ENCODE measurements at places on chromosomes 1 and 21. TPM values are rescaled to one million over a fixed set of nuclear protein-coding genes. Genes with fewer than 3 reads are reported as not detected.

Gene CHIT1
- total RNA-seq = not detected

Gene CRNN
- total RNA-seq = not detected

Gene PDC
- not detected for total RNA-seq

Gene APH1A
- 44.6 TPM for total RNA-seq

Gene SV2A
- 3.3 TPM for total RNA-seq

Gene ADAM30
- total RNA-seq = not detected

Gene GRIK3
- 4.4 TPM for total RNA-seq

Gene PTPRF
- total RNA-seq = 78.7 TPM

- no peaks in the 10 kb centered on the region for H3K4me1 ChIP-seq
- no peaks in the 10 kb centered on the region for H3K36me3 ChIP-seq
- no peaks in the 10 kb centered on the region for H3K27me3 ChIP-seq
- no peak overlapping the region for H3K27ac ChIP-seq
- DNase-seq = no peak
- H3K4me3 ChIP-seq = no peak overlapping the region
These were observed 26.4 kb upstream of the CLIC6 start for GRCh38 chr21:34642211-34643075.

DNA sequence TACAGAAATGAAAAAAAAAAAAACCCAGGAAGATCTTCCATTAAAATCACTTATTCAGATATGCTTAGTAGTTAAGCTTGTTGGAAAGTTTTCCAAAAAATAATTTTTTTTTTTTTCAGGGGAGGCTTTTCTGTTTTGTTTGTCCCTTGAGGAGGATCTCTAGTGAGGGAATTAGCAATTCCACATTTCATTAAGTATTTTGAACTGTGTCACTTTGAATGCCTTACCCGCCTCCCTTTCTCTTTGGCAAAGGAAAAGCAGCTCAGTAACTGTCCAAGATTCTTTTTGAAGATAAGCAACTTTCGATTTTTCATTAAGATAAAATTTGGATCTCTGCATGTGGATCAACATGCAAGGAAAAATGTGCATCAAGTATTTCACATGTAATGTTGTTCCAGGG is 1.8 kb downstream of the NTNG1 start:
- peaks cover 18% of the 10 kb centered on the region for H3K4me1 ChIP-seq
- H3K27me3 ChIP-seq = no peaks in the 10 kb centered on the region
- no peak overlapping the region for H3K27ac ChIP-seq
- no peak overlapping the region for H3K4me3 ChIP-seq

DNA sequence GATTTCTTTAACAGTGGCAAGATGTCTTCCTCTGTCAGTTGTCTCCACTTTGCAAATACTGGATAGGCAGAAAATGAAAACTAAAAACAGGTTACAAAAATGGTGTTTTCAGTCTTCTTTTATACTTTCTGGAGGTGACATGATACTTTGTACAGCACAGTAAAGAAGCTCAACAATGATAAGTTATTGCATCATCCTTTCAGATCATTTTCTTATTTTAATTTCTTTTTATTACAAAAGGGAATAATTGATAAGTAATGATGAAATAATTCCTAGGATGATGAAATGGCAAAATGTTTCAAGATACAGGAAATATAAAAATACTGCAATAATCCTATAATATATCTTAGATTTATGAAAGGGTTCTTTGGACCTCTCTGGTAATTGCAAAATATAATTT is 16.5 kb downstream of the GORAB start:
- no peak overlapping the region for H3K27ac ChIP-seq
- DNase-seq = no peak
- no peak overlapping the region for H3K4me3 ChIP-seq
- H3K27me3 ChIP-seq = no peaks in the 10 kb centered on the region
- H3K36me3 ChIP-seq = peaks cover 87% of the 10 kb centered on the region

DNA sequence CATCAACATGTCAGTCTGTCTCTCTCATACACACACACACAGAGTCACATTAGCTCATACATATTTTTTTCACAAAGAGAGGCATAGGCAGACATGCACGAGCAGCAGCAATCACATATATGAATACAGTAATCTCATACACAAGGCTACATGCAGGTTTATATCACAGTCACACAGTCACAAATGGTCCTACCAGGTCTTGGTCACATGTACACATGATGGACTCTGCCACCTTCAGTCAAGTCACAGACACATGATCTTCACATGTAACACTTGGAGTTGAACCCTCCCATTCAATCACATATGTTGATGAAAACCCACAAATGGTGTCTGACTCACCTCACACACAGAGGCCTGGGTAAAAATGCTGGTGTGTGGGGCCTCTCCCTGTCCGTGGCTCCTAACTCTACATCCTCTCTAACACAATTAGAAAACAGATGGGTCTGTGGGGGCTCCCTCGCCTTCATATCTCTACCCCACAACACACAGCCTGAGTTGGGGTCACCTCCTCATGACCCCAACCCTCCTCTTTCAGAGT is 27.9 kb downstream of the RIMS3 start:
- no peaks in the 10 kb centered on the region for H3K27me3 ChIP-seq
- no peaks in the 10 kb centered on the region for H3K36me3 ChIP-seq
- peak; percentile 11 for DNase-seq
- H3K27ac ChIP-seq = no peak overlapping the region
- peaks cover 12% of the 10 kb centered on the region for H3K4me1 ChIP-seq

DNA sequence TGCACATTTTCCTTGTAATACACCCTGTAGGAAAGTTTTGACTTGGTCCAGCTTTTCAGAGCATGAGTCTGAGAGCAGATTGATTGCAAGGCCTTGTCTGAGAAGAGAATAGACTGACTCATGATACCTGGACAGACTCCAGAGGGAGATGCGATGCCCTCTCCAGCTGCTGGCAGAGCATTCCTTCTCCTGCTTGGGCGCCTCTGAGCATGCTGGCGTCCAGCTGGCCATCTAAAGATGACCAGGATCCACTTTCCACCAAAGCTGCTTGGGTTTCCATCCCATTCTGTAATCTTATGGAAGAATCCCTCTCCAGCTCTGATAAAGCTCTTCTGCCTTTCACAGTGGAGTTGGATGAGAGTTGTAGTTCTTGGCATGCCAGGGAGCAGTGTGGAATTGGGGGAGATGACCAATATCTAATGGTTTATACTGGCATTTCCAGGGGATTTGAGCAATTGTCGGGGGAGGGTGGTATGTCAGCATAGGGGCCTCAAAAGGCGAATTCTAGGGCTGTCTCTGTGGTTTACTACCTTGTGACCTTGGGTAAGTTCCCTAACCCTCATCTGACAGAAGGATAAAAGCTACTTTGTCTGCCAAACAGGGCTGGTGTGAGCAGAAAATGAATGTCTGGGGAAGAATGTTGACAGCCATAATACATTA is 19.5 kb downstream of the SZRD1 start:
- H3K4me3 ChIP-seq = no peak overlapping the region
- DNase-seq = peak; percentile 71
- no peaks in the 10 kb centered on the region for H3K36me3 ChIP-seq
- peak overlapping the region; percentile 73 for H3K27ac ChIP-seq

DNA sequence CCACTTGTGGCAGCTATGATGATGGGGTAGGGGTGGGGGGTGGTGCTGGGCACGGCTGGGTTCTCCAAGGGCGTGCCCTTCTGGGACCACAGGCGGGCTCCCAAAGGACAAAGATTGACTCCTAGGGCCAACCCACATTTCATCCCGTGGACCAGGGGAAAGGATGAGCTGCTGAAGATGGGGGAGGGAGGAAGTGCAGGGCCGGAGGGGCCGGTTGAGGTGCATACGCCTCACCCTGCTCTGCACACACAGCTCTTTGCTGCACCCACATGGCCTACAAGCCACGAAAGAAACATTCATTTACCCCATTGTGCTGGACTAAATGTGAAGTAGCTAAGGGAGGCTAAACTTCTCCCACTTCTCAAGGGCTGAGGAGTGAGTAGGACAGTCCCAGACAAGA is 34.2 kb upstream of the GNPAT start:
- no peaks in the 10 kb centered on the region for H3K36me3 ChIP-seq
- H3K27ac ChIP-seq = no peak overlapping the region
- peaks cover 5% of the 10 kb centered on the region for H3K27me3 ChIP-seq
- no peak overlapping the region for H3K4me3 ChIP-seq
- no peak for DNase-seq
- H3K4me1 ChIP-seq = no peaks in the 10 kb centered on the region

DNA sequence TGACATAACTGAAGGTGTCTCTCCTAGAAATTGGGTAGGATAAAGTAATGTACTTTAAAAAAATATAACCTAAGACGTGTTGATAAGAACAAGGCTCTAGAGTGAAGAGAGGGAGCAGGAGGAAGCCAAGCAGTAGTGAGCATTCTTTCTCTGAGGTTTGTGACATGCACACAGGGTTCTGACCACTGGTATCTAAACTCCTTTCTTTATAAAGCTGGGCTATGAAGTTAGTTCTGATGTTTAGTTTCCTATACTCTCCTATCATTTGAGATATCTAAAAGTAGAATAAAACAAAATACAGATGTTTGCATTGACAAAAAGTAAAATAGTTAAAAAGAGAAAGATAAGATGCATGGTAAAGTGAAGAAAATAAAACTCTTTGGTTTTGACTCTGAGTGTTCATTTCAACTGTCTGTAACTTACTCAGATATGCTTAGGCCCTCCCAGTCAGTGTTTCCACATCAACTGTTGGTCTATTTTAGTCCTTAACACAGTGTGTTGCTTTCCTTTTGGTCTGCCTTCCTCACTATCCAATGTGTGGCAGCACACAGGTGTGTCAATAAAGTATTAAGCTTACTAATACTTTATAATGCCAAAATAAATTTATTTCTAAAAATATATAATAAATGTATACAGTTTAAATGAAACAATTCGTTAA is 543.5 kb downstream of the PTPRC start:
- no peaks in the 10 kb centered on the region for H3K36me3 ChIP-seq
- no peak overlapping the region for H3K4me3 ChIP-seq
- peaks cover 16% of the 10 kb centered on the region for H3K4me1 ChIP-seq

GRCh38 chr1:11529763-11530730 is 51.1 kb downstream of the DISP3 start:
- no peak for DNase-seq
- H3K4me1 ChIP-seq = no peaks in the 10 kb centered on the region
- no peak overlapping the region for H3K4me3 ChIP-seq
- H3K27ac ChIP-seq = no peak overlapping the region
- H3K36me3 ChIP-seq = no peaks in the 10 kb centered on the region

GRCh38 chr1:211944733-211945500 is 90.4 kb downstream of the INTS7 start:
- no peaks in the 10 kb centered on the region for H3K4me1 ChIP-seq
- no peaks in the 10 kb centered on the region for H3K27me3 ChIP-seq
- no peak overlapping the region for H3K4me3 ChIP-seq
- DNase-seq = no peak
- H3K36me3 ChIP-seq = no peaks in the 10 kb centered on the region

GRCh38 chr1:165494949-165495857 is 48.6 kb upstream of the LRRC52 start:
- no peak overlapping the region for H3K4me3 ChIP-seq

DNA sequence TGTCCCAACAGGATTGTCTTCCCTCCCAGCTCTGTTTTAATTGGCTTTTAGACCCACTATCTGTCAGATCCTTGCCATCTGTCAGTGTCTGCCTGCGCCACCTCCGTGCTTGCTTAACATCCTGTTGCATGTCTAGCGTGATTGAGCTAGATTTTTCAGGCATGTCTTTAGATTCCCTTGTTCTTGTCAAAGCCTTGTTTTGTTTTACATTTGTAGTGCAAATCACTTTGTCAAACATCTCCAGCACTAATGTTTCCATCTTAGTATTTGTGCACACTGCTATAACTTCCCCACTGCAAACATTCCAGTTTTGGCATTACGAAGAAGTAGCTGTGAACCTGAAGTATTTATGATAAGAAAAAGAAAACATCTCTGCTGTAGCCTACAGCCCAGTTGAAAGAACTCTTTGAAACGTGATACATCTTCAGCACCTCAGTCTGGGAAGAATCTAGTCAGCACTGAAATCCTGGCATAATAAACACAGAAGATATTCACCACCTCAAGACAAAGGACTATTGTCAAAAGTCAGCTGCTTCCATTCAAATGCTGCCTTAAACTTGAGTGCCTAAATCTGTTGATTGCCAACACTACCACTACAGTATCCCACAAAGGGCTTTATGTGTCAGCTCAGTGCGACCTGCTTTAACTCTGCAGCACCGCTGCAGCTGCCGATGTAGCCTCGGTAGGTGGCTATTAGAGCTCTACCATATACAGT is 105.0 kb downstream of the FNBP1L start:
- H3K27ac ChIP-seq = peak overlapping the region; percentile 56
- no peak overlapping the region for H3K4me3 ChIP-seq
- H3K4me1 ChIP-seq = peaks cover 21% of the 10 kb centered on the region

GRCh38 chr21:45356653-45357435 is 48.1 kb upstream of the COL18A1 start:
- DNase-seq = no peak
- no peak overlapping the region for H3K4me3 ChIP-seq
- H3K4me1 ChIP-seq = no peaks in the 10 kb centered on the region
- H3K27me3 ChIP-seq = no peaks in the 10 kb centered on the region
- H3K36me3 ChIP-seq = no peaks in the 10 kb centered on the region
- peak overlapping the region; percentile 69 for H3K27ac ChIP-seq

GRCh38 chr1:100292711-100293110 is 26.7 kb downstream of the RTCA start:
- H3K27me3 ChIP-seq = no peaks in the 10 kb centered on the region
- H3K4me3 ChIP-seq = no peak overlapping the region
- H3K36me3 ChIP-seq = peaks cover 57% of the 10 kb centered on the region

- no peaks in the 10 kb centered on the region for H3K36me3 ChIP-seq
- no peak for DNase-seq
- H3K27ac ChIP-seq = peak overlapping the region; percentile 99
- peaks cover 83% of the 10 kb centered on the region for H3K4me1 ChIP-seq
- peak overlapping the region; percentile 39 for H3K4me3 ChIP-seq
- no peaks in the 10 kb centered on the region for H3K27me3 ChIP-seq
These were observed 31.3 kb downstream of the IL6R start for GRCh38 chr1:154436433-154436832.

DNA sequence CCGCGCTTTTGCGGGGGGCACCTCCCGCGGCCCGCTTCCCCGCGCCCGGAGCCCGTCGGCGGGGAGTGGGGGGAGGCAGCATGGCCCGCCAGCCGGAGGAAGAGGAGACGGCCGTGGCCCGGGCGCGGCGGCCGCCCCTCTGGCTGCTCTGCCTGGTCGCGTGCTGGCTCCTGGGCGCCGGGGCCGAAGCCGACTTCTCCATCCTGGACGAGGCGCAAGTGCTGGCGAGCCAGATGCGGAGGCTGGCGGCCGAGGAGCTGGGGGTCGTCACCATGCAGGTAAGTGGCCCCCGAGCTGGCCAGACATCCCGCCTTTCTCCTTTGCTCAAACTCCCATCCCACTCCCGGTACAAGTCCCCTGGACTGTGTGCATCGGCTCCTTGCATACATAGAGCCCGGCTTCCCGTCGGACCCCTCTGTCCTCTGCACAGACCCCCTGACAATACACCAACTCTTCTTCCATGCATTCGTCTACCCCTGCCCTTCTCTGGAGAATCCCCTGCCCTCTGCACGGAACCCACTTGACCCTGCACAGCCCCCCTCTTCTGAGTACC is 812 bp downstream of the CACHD1 start:
- no peaks in the 10 kb centered on the region for H3K27me3 ChIP-seq
- H3K36me3 ChIP-seq = no peaks in the 10 kb centered on the region
- H3K4me3 ChIP-seq = peak overlapping the region; percentile 80
- peaks cover 34% of the 10 kb centered on the region for H3K4me1 ChIP-seq
- H3K27ac ChIP-seq = peak overlapping the region; percentile 80
- DNase-seq = peak; percentile 71
